Germinal center (tissue), 1 donor: ENCODE measurements at places on chromosomes 3 and 15.

GRCh38 chr3:191123231-191123630 is 75.8 kb upstream of the OSTN start:
- no peak for DNase-seq

DNA sequence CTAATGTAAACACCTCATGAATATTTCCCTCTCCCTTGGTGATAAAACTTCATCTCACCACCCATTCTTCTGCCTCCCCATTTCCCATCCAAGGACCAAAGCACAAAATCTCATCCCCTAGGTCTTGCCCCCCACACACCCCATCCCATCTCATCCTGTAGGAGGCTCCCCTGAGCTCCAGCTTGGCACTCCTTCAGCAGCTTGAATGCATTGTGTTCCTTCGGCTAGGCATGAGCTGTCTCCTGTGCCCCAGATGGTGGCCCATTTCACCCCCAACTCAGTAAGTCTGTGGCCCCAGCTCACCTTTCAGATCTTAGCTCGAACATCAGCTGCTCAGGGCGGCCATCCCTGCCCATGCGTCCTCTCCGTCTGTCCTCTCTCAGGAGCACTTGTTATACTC is 203.6 kb upstream of the NR2F2 start:
- no peak for DNase-seq

DNA sequence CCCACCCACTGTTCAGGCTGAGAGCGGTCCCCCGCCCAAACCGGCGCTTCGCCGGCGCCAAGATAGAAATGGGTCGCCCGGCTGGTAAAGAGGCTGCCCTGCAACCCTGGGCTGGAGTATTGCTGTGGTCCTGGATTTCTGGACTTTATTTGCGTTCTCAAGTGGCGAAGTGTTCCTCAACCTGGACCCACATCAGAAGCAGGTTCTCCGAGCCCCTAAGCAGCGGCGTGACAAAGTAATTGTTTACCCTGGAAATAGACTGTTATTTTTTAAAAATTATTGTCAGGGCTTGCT is 481 bp upstream of the DYNC1LI1 start:
- no peak for DNase-seq

- DNase-seq = no peak
These were observed 368.0 kb downstream of the MFSD1 start for GRCh38 chr3:159169828-159170227.

GRCh38 chr15:45346381-45346780 is 32.0 kb downstream of the GATM start:
- no peak for DNase-seq

GRCh38 chr3:55818485-55818884 is 331.4 kb upstream of the WNT5A start:
- DNase-seq = no peak

DNA sequence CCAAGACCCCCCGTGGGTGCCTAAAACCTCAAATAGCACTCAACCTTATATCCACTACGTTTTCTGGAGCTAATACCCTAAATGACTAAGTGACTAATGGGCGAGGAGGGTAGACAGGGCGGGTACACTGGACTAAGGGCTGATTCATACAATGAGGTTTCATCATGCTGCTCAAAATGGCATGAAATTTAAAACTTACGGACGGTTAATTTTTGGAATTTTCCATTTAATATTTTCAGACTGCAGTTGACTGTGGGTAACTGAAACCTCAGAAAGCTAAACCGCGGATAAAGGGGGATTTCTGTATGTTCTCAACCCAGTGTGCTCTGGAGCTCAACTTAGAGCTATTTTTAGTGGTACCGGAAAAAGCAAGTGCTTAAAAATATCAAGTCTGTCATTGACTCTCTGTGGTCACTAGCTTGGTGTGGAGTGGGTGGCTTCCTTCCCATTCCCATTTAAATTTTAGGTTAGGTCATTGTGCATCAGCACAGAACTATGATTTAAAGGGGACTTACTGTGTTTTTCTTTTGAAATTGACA is 72.9 kb downstream of the LRRC28 start:
- no peak for DNase-seq

DNA sequence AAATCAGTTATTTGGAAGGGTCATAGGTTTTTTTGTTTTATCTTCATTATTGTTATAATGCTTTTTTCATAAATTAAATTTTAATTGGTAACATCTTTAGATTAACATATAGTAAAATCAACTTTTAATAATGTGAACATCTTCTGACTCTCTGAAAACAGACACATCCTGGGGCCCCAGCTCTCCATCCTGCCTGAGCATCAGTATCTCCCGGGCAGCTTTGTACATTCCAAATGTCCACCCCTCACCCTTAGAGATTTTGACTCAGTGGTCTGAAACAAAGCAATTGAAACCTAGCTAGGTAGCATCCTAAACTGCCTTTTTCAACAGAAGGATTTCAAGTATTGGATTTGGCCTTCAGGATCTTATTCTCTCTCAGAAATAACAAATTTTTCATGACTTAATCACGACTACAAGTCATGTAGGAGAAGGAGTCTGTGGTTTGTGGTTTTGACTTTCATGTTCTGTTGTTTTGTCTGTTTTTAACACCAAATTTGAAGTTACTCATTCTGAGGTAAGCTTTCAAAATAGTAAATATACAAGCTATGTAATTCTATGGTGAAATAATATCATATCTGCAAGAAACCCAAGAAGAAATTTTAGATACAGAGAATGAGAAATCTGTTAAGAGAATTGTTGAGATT is 147.3 kb upstream of the UBE2E2 start:
- no peak for DNase-seq

DNA sequence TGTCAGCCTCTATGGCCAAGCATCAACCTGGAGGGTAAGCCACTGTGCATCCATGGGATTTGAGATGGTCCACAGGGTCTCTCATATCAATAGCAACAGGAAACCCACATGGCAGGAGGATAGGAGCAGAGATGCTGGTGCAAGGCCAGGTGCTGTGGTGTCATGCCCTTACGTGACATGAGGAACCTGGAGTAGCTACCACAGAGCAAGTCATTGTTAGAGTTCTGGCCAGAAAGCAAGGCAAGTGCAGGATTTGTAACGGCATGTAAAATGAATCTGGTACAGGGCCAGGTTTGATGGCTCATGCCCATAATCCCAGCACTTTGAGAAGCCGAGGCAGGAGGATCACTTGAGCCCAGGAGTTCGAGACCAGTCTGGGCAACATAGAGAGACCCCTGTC is 14.8 kb upstream of the ZNF774 start:
- DNase-seq = no peak

GRCh38 chr3:66004244-66004643 is 34.5 kb downstream of the MAGI1 start:
- DNase-seq = no peak

DNA sequence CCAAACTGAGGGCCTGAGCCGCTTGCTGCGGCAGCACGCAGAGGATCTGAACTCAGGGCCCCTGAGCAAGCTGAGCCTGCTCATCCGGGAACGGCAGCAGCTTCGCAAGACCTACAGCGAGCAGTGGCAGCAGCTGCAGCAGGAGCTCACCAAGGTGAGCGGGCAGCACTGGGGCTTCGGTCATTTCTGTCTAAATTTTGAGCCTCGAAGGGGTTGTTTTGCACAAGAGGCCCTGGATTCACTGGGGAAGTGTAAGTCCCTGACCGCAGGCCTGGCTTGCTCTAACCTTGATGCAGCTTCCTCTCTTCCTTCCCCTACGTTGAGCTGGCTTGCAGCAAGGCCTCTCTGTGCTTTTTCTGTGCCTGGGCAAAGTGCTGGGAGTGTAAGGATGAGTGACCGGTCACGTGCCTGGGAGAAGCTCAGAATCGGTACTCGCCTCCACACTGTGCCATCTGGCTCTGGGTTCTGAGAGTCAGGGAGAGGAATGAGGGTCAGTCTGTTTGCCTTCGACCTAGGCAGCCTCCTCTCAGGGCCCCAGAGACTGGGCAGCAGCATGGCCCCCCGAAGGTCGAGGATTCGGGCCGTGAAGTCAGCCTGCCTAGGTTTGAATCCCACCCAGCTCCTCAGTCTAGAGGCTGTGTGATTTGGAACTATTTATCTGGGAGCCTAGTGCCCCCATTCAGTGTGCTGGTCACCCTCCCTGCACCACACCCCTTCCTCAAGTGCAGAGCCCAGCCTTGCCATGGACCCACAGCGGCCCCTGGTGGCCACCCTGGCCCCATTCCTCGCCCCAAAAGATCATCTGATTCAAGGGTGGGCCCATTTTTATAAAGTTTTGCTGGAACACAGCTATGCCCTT is 1.4 kb downstream of the FES start:
- DNase-seq = peak; percentile 58

DNA sequence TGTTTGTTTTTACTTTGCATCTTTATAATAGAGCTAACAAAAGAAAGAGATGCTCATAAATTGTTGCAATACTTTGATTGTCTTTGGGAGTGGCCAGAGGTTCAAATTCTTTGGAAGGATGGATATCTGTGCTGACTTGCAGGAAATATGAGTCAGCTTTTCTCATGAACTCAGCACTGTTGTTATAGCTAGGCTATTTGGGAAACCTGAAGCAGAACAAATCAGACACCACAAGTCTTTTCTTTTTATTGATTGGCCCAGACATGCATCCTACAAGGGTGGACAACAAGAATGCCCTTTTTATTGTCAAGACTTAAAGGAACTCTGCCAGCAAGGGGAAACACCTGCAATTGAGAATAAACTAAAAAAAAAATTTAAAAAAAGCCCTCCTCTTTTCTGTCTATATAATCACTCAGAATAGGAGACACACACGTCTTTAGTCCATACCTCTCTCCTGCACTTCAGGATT is 4.6 kb upstream of the DENND4A start:
- DNase-seq = no peak

GRCh38 chr3:52021489-52022268 is 26.0 kb upstream of the RPL29 start:
- DNase-seq = no peak

- no peak for DNase-seq
These were observed 19.9 kb downstream of the TRANK1 start for GRCh38 chr3:36924744-36925521.

- no peak for DNase-seq
These were observed 10.4 kb downstream of the PRR23A start for GRCh38 chr3:138995706-138996105.

- DNase-seq = no peak
These were observed 4.7 kb downstream of the PXYLP1 start for GRCh38 chr3:141236361-141236760.

DNA sequence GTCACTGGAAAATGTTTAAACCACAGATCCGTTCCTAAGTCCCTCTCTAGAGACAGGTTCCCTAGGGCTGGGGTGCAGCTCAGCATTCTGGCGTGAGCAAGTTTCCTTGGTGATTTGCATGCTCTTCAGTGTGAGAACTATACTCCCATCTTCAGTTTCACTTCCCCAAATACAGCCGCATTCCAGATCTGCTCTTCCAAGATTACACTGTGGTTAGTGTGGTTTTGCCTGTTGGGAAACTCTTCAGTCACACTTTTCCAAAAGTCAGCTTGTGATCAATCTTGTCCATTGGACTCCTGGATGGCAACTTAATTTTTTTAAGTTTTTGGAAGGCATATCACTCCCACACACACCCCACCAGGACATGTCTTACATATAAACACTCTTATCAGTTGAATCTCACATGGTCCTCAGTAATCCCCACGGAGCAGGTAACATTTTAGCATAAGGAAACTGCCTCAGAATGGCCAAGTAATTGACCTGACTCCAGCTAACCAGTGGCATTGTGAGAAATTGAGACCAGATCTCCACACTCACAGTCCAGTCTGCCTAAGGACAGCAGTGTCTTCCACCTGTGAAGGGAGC is 33.5 kb upstream of the PTPN23 start:
- DNase-seq = peak; percentile 75

DNA sequence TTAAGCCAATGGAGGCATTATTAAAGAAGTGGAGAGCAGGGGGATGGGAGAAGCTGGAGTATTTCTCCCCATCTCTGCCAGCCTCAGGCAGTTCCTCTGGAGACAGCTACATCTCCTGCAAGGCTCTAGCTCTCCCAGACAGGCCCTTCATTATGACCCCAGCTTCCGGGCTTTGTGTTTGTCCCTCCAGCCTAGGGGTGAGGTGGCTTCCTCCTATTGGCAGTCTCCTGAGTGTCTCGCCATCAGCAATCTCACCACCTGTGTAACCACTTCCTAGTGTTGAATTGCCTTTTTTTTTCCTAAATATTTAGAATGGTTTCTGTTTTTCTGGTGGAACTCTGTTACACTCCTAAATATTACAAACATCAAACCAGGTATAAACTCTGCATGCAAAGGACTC is 122.3 kb downstream of the FAM174B start:
- DNase-seq = no peak

DNA sequence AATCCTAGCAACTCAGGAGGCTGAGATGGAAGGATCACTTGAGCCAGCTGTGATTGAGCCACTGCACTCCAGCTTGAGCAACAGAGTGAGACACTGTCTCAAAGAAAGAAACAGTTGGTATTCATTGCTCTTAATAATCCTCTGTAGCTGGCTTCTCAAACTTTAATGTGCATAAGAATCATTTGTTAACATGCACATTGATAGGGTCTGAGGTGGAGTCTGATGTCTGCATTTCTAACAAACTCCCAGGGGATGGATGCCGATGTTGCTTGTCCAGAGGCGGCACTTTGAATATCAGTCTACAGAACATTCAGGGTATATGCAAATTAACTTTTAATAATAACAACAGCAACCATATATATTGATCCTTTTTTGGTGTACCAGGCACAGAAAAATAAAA is 39.9 kb downstream of the NKIRAS1 start:
- DNase-seq = no peak

DNA sequence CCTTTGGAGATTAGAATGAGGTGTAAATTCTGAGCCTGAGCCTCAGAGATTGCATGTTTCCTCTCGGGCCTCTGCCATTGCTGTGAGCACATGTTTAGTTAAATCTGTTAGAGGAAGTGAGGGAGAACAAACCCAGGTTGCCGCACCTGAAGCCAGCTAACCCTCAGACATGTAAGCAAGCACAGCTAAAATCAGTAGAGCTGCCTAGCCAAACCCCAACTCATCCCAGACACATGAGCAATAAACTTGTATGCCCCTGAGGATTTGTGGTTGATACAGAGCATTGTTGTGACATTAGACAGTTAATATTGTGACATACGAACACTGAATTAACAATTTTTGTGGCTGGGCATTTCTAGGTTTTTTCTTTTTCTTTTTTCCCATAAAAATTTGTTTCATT is 41.9 kb downstream of the NMD3 start:
- no peak for DNase-seq

- DNase-seq = no peak
These were observed 214.9 kb upstream of the NR2F2 start for GRCh38 chr15:96115642-96116041.

DNA sequence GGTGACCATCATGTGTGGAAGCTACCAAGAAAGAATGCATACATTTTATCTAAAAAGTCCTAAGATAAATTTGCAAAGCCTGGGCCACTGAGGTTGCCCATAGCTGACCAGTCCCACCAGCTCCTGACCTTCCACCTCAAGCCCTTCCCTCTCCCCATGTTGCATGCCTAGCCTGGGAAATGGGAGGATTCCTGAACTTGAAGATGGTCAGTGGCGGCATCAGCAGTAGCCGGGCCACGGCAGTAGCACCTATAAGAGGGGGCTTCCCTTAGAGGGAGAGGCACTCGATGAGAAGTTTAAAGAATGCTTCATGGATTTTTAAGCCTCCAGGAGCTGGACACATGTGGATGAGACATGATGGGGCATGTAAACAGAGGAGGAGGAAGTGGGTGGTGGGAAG is 172.1 kb downstream of the KLF13 start:
- no peak for DNase-seq

- no peak for DNase-seq
These were observed 271.2 kb upstream of the TRIM42 start for GRCh38 chr3:140406655-140407054.
